ENCODE measurements at places on chromosomes 1 and 21.

DNA sequence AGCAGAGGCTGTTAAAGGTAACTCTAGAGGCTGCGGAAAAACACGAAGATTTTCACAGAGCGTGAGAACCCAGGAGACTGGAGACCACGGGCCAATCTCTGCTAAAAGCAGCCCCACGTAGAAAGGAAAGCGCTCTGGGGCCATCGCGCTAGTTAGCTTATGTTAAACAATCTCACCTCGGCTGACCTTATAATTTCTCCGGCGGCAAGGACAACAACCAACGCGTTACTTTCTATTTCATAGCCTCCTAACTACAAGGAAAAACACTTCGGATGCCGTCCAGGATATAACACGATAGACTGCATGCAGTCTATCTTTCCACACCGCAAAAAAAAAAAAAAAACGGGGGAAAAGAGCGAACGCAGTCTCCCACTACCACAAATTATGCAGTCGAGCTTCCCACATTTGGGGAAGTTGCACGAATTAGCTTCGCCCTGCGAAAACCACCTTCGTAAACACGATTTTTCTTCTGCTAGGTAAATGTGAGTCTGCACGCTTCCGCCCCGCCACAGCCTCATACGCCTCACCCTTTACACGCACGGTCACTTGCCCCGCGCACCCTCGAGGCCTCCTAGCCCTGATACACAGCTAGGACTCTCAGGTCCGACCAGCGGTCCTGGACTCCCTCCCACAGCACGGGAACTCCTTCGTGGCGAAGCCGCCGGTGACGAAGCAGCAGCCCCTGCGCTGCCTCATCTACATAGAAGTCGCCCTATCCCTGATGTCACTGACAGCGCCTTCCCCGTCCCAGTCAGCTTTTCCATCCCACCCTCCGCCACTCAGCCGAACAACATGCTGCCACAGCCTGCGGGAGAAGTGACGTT is 87.8 kb downstream of the PRKAB2 start:
- peak; percentile 97 for DNase-seq

GRCh38 chr1:11967028-11967547 is 13.2 kb upstream of the MFN2 start:
- no peak for DNase-seq

- no peak for DNase-seq
Observed at GRCh38 chr1:72649991-72650390, 367.7 kb upstream of the NEGR1 start.

GRCh38 chr1:180387413-180387812 is 115.0 kb downstream of the ACBD6 start:
- DNase-seq = no peak

DNA sequence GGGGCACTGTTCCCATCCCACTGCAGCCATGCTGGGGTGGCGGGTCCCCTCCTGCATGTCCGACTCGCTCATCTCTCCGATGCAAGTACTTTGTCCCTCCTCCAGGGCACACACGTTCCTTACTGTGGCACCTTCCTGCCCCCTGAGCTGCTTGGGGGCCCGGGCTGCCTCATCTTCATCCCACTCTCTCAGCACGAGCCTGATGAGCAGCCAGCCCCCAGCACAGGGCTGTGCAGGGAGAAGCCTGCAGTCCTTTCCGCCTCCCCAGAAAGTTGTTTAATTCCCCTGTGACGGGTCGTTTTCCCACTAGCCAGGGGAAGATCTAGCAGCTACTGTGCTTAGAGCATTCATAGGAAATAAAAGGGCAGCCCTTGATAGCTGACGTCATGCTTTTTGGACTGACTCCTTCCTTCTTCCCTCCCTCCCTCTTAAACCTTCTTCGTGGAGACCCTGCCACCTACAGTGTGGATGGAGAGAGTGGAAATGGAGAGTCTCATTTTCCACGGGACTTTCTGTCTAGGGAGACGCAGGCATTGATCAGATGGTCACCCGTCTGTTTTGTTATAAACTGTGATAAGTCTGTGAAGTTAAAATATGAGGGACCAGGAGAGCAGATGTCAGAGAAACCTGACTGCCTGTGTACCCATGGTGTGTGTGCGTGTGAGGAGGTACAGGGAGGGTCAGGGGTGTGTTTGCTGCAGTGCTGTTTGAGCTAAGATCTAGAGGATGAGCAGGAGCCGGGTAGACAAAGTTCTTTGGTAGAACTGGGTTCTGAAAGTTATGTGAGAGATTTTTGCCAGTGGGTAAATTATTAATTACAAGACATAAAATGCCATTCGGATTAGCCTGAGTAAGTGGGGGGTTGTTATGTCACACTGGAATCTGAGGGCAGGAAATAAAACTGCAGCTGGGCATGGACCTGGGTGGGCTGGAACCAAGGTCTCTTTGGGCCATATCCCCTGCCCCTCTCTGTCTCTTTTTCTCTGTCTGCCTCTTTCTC is 34.3 kb downstream of the GPR137B start:
- no peak for DNase-seq

DNA sequence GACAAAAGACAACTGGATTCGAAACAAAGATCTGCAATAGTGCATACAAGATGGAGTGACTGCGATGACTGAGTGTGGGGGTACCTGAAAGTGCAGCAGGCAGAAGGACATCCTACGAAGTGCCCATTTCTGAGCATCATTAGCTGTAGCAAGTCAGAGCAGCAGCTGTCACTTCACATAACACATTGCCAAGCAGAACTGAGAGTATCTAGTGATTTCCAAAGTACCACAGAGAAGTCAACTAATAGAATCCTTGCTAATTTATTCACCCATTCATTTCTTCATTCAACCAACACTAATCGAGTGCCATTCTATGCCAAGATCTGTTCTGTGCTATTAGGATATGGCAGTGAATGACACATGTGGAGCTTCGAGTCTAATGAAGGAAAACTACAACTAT is 31.6 kb upstream of the CAMSAP2 start:
- DNase-seq = no peak

GRCh38 chr1:116270316-116271057 is 102.6 kb upstream of the ATP1A1 start:
- no peak for DNase-seq

- DNase-seq = no peak
Observed at GRCh38 chr1:175377394-175377793, 184.8 kb upstream of the KIAA0040 start.

DNA sequence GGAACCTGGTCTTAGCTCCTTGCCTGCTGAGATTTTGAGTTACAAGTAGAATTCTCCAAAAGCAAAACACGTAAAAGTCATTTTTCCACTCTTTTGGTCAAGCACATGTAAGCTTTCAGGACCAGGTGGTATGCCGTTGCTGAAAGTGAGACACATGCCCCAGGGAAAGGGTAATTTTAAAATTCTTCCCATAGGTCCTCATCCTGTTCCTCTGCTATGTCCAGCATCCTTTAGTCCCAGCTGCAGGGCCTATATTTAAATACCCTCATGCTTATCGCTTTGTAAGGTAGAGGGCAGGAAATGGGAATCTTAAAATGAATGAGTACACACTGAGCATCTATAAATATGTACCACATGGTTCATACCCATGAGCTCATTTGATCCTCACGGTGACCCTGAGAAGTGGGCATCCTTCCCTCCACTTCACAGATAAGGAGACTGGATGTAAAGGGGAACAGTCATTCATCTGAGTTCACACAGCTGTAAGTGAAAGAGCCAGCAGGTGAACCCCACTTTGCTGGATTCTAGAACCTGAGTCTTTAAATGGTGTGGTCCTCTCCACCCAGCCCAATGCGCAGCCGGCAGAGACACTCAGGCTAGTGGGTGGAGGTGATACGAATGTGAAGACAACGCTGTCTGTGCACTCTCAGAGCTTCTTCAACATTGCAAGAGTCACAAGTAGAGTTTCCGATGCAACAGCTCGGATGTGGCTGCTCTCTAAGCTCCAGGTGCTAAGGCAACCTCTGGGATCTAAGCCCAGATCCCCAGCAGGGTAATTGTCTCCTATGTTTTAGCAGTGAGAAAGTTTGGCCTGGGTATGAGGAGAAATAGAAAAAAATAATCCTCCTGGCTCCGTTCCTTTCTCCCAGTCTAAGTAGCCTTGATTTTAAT is 163.5 kb downstream of the PLXNA2 start:
- no peak for DNase-seq

- DNase-seq = no peak
Observed at GRCh38 chr1:231896806-231897205, 270.2 kb downstream of the DISC1 start.

DNA sequence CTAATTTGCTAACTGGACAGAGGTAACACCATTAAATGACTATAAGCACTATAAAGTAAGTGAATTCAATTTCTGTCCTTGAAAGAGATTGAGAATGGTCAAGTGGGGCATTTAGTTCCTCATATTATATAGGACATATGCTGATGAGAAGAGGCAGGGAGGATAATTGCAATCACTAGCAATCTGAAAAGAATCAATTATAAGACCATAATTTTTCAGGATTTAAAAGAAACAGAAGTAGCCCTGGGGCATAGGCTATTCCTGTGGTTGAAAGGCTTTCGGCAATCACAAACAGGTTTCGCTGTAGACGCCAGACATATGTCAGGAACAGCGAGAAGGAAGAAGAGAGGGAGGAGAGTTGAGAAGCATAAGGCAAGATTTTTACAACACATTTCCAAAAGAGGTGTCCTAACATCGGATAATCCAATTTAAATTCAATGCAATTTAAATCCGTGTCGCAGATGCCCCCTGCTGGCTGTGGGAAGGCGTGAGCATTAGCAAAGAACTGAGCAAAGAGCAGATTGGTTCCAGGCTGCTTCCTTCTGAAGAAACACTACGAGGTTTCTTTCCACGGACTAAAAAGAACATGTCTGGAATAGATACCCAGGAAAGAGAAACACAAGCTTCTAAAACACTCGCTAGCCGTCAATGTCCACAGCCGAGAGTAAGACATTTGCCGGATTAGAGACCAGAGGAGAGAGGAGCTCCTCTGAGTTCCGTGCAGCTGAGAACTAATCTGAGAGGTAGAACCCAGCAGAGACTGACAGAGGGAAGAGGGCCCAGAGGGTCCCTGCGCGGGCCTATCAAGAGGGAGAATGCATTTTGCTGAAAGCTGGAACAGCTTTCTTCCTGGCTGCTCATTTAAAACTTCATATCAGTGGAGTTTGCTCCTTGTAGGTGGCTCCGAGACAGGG is 27.9 kb downstream of the RGS5 start:
- DNase-seq = peak; percentile 69

DNA sequence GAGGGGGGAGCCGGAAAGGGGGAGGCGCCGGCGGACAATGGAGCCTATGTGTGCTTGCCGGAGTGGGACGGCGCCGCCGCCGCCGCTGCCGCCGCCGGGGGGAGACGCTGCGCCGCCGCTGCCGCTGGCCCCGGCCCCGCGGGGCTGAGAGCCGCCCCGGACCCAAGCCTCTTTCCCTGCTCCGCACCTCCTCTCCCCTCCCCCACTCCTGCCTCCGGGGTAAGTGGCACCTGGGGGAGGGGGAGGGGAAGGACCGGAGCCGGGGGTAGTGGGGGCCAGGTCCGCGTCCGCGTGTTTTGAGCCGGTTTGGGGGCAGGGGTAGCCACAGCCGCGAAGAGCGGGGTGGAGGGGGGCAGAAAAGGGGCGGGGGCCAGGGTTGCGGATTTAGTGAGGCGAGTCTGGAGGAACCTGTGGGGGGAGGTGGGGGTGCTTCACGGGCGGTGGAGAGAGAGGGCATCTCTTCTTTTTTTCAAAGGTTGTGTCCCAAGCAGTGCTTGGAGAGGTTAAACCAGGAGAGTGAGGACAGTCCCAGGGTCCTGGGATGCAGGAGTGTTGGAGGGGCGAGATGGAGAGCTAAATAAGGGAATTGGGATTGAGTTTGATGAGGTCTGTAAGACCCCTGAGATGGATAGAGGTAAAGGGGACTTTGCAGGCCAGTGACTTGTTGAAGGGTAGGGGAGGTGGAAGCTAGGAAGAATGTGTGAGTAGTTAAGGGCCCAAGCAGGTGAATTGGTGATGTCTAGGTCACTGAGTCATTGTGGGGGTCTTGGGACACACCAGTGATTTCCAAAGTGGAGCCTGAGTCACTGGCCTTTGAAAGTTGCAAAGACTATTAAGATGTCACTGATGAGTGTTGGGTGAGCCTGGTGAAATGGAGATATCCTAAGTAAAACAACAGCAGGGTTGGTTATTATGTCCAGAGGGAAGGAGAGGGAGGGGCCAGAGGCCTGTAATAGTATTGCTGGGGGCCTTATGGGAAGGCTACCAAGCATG is 59.1 kb downstream of the BCL9 start:
- peak; percentile 50 for DNase-seq

DNA sequence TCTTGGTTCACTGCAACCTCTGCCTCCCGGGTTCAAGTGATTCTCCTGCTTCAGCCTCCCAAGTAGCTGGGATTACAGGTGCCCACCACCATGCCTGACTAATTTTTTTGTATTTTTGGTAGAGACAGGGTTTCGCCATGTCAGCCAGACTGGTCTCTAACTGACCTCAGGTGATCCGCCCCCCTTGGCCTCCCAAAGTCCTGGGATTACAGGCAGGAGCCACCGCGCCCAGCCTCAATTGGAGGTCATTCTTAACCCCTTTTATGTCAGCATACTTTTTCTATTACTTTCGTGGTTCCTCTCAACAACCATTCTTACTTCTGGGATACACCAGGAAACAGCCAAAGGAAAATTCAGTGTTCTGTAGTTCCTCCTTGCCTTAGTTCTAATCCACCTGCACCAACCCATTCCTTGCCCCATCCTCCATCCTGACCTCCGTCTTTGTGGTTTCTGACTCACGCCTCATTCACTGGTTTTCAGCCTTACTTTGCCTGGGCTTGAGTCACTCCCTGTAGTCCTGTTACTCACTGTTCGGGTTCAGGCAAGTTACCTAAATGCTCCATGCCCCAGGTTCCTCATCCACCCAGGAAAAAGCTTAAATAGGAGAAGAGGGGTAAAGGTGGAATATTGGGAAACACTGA is 12.9 kb upstream of the BCL10 start:
- no peak for DNase-seq

GRCh38 chr21:31132574-31133242 is 94.4 kb upstream of the KRTAP19-8 start:
- no peak for DNase-seq

DNA sequence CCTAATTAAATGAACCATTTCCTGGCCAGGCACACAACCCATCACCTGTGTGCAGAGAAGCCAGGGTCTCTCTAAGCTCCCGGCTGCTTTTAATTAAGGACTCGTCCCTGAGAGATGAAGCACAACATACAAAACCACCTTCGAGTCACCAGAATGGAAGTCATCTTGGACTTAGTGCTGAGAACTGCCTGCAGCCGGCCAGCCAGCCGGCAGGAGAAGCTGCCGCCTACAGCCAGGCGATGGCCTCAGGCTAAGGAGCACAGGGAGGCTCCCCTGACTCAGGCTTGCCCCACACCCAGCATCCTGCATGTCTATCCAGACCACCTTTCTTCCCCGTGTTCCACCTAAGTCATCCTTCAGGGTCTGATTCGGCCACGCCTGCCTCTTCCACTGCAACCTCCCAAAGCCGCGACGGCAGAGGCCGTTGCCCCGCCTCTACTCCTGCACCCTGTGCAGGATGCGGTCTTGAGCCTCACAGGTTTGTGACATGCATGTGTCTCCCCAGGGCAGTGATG is 83.6 kb downstream of the SLC66A1 start:
- DNase-seq = peak; percentile 23

- DNase-seq = no peak
Observed at GRCh38 chr1:70819231-70819630, 228.4 kb downstream of the PTGER3 start.

DNA sequence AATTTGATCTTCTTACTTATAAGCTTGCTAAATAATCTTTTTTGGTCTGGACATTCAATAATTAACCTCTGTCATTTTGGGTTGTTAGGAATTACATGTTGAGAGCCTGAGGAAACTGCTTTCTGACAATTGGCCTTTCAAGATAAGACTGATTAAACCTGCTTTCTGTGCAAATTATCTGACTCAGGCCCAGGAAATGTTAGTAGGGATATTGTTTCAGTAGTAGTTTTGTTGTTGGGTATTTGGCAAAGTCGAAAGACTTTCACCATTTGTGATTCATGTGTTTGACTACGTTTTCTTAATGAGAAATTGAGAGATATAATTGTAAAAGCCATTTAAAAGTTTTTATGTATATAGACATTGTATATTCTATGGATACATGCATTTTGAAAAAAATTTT is 81.1 kb upstream of the GPR88 start:
- no peak for DNase-seq

All from COLO829 (cell line).